ENCODE measurements at places on chromosomes 1 and 21. TPM values are rescaled to one million over a fixed set of nuclear protein-coding genes. Genes with fewer than 3 reads are reported as not detected.

The RGS8 gene
- total RNA-seq: not detected

The SCNM1 gene
- 27.3 TPM for total RNA-seq

DNA sequence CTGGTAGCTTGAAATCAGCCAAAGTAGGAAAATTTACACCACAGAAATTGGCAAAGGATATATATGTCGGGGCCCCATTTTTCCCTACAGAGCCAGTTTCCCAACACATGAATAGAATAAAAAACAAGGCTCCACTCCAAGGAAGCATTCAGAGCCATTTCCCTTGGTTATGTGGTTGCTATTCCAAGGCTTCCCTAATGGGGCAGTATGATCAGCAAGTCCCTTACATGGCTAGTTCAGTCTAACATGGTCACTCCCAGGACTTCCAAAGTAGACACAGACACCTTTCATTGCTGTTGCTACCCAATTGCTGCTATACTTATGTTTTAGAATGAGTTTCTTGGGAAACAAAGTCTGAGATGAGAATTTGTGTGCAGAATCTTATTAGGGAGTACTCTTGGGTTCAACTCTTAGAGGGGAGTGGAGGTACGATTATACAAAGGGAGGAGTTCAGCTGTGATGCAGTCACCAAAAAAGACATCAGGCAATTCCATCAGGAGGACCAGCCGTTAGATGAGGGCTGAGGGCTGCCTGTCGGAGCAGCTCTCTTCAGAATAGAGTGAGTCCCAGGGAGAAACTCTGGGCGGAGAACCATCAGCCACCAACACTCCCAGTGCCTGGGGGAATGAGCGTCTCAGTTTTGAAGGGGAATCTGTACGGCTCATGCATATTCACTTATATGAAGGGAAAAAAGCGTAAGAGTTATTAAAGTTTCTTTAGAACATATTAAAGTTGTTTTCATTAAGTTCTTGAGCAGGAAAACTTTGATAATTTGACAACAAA, 92.9 kb downstream of the C21orf91 start:
- DNase-seq: no peak

- DNase-seq: no peak
Observed at GRCh38 chr1:29903548-29904166, 667.3 kb downstream of the PTPRU start.

GRCh38 chr1:109152196-109152595, 38.3 kb downstream of the ELAPOR1 start:
- DNase-seq: no peak

- DNase-seq: no peak
Observed at GRCh38 chr1:184350573-184350972, 36.3 kb upstream of the C1orf21 start.

DNA sequence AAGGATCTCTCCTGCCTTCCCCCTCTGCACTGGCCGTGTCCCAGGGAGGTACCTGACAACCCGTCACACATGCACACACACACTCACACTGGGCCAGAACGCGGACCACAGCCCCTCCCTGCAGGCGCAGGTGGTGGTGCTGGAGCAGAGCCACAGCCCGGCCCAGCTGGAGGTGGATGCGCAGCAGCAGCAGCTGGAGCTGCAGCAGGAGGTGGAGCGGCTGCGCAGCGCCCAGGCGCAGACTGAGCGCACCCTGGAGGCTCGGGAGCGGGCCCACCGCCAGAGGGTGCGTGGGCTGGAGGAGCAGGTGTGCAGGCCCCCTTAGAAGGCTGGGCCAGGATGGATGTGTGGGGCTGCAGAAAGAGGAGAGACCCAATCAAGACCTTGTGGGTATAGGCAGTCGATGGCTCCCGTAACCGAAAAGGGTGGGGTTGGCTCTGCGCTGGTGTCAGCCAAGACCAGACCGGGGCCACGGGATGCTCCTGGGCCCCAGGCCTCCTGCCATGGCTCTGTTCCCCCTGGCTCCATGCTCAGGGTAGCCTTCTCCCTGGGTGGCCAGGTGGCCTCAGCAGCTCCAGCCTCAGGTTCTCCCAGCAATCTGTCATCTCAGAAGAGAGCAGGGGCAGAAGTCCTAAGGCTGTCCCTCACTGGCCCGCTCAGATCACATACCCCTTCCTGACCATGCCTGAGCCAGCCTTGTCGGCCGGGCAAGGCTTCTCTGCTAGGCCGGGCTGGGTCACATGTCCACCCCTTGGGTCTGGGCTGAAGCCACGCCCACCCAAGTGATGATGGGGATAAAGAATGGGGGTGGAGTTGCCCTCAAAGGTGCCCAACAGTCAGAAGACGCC, 8.9 kb downstream of the MFAP2 start:
- no peak for DNase-seq
